IMR-90 (cell line): ENCODE measurements at places on chromosomes 3 and 15.

GRCh38 chr3:147301781-147302180, 104.6 kb downstream of the ZIC4 start:
- DNase-seq = no peak

DNA sequence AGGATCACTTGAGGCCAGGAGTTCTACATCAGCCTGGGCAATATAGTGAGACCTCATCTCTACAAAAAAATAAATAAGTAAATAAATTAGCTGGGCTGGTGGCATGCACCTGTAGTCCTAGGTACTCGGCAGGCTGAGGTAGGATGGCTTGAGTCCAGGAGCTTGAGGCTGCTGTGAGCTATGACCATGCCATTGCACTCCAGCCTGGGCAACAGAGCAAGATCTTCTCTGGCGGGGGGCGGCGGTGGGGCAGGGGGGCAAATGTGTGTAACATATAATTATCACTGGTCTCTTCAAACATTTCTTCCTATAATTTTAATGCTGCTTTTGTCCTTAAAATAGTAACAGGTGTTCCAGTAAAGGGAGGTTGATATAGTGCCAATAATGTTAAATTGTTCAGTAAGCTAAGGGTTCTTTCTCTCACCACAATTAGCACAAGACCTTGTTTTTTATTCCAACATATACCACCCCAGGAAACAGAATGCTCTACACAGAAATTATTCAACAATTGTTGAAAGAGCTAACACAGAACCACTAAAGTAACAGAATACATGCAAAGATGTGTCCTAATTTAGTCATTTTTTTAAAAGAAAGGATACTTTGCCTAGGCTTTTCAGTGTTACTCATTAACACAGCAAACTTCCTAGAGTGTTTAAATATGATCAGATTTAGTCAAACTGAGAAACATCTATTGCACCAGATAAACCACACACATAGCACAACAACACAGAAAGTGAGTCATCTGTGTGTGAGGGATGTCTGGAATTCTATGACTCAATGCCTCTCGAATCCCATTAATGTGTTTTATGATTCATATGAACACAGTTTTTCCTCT, 29.1 kb downstream of the ANKRD28 start:
- peak; percentile 97 for DNase-seq

- DNase-seq = no peak
These were observed 8.2 kb upstream of the PAQR5 start for GRCh38 chr15:69290346-69291164.

- peak; percentile 72 for DNase-seq
These were observed 7.0 kb downstream of the GNAI2 start for GRCh38 chr3:50242851-50243542.

DNA sequence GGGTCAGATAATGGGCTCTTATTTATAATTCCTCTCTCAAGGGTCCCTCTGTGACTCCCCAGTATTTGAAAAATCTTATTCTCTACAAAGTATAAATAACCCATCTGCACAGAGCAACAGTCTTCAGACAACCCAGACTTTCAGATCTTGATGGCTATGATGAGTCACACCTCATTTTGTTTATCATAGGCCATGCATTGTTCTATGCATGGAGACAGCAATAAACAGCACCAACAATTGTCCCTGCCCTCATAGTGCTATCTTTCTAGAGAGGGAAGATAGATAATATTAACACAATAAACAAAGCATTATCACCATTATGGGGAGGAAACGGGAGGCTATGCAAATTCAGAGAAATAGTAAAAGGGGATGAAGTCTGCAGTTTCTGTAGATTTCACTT, 13.4 kb downstream of the FHIT start:
- DNase-seq = no peak
